AG08395 (cell line): ENCODE measurements at places on chromosomes 3 and 15.

- no peak for DNase-seq
These were observed 96.9 kb downstream of the ALCAM start for GRCh38 chr3:105463620-105464019.

DNA sequence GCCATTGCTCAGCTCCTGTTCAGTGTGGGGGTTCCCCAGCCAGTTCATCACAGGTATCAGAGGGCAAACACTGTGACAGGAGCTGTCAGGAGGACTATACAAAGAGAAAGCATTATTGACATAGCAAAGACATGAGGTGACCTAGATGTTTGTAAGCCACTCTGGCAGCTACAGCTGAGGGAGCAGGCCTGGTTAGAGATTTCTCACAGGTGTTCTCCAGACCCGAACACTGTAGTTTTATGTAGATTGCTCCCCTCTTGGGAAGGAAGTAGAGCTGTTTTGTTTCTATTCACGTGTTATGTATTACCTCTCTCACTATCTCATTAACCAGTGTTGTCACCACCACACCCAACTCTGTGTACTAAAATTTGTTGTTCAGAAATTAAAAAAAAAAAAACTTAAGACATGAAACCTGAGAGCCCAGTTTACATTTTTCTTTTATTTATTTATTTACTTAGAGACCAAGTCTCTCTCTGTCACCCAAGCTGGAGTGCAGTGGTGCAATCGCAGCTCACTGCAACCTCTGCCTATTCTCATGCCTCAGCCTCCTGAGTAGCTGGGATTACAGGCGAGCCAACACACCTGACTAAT, 123.7 kb downstream of the RBPMS2 start:
- no peak for DNase-seq

- DNase-seq, result no peak
These were observed 91.7 kb downstream of the CHSY1 start for GRCh38 chr15:101159936-101160815.

DNA sequence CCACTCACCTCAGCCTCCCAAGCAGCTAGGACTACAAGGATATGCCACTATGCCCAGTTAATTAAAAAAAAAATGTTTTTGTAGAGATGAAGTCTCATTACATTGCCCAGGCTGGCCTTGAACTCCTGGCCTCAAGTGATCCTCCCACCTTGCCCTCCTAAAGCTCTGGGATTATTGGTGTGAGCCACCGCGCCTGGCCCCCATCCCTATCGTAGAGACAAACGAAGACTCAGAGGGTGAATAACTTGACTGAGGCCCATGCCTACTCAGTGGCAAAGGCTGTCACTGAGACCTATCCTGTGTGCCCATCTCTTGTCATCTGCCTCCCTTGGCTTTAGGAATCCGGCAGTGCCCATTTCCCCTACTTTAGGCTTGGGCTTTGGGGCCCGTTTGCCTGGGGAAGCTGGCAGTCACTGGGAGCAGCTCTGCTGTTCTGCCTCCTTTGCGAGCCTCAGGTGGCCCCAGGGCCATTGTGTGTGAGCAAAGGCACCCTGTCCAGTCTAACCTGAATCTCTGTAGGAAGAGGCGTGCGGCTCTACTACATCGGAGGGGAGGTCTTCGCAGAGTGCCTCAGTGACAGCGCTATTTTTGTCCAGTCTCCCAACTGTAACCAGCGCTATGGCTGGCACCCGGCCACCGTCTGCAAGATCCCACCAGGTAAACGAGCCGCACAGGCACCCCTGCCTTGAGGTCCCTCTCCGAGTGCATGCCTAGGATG, 70.1 kb downstream of the AAGAB start:
- no peak for DNase-seq

- no peak for DNase-seq
These were observed 15.8 kb downstream of the ARHGEF26 start for GRCh38 chr3:154137036-154137435.

GRCh38 chr3:112813016-112813415, 33.6 kb downstream of the CD200R1L start:
- no peak for DNase-seq

DNA sequence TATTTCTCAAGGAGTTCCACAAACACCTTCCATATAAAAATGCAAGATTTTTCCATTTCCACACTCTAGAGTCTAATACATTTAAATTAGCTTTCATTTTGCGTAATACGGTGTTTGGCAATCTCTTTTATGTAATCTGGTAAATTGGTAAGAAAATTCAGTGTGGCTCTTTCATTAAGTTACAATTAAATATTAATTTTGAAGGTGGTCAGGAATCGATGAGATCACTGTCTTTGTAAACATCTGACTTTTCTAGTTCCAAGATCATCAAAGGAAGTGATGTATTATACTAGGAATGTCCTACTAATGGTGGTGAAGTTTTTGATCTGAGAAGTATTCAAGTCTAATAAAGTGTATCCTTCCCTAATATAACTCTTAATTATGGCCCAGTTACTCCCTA, 1.1 kb upstream of the UTS2B start:
- peak; percentile 16 for DNase-seq

DNA sequence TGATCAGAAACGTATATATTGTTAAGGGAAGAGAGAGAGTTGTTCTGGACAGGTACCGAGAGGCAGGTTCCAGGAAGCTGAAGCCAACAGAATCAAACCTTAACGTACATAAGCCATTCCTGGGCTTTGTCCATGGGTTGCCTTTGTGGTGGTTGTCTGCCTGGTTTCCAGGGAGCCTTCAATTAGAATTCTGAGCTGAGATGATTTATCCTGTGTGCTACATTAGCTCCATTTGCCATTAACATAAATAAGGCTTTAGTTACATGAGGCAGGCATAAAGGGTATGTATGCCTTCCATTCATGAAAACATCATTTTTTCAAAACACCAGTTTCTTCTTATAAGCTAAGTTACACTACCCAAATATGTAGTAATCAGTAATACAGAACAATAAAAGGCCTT, 729.4 kb upstream of the CFAP20DC start:
- DNase-seq, result no peak

DNA sequence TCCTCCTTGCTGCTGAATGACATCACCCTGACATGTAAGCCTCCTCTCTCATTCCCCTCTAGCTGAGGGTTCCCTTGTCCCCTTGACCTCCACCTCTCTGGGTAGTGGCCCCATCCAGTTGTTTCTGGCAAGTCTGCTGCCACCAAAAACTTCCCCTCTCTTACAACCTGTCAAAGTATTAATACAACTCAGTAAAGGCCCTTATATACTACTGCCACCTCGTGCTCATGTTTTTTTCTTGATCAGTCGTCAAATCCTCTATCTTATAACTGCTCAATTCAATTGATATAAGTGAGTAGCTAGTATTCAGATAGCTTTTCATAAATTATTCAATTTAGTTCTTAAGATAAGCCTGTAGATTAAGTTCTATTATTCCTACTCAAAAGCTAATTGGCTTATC, 249.6 kb downstream of the MBNL1 start:
- no peak for DNase-seq

DNA sequence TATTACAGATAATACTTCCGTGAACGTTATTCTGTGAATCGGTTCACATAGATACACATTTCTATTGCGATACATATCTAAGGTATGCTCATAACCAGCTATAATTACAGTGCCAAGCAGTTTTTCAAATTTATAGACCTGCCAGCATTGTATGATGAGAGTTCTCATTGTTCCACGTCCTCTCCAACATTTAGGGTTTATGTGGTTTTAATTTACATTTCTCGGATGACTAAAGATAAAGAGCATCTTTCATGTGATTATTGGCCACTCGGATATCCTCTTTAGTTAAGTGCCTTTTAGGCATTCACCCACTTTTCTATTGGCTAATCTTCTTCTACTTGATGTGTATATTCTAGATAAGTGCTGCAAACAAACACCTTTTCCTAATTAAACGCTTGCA, 134.7 kb upstream of the CCDC54 start:
- DNase-seq, result no peak

DNA sequence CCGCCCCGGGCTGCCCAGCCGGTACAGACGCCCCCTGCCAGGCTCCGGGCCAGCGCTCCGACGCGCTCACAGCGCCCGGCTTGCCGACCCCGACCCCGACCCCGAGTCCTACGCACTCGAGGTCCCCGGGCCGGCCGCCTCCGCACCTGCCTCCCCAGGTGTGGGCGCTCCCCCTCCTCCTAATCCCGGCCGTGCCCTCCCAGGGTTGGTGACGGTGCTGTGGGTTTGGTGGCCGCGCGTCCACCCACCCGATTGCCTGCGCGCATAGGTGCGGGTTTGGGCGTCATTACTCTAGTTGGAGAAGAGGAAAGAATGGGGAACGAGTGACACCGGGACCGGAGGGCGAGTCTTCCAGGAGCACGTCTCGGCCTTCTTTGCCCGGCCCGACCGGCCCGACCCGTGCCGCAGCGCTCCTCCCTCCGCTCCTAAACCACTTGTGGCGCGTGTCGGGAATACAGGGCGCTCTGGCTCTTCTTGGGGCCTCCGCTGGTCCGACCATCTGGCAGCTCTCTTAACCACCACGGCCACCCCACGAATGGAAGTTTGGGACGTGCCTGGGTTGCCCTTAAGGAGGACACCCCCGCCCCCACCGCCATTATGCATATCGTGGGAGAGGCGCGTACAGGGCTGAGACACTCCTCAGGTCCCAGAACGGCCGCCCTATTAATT, 810 bp upstream of the THRB start:
- peak; percentile 26 for DNase-seq

GRCh38 chr15:40826423-40827075, 2.0 kb downstream of the PPP1R14D start:
- no peak for DNase-seq
